ENCODE measurements at places on chromosomes 11 and 22. TPM values are rescaled to one million over a fixed set of nuclear protein-coding genes. Genes with fewer than 3 reads are reported as not detected.

- H3K27ac ChIP-seq = peak overlapping the region; percentile 36
- H3K4me1 ChIP-seq = no peaks in the 10 kb centered on the region
- H3K4me3 ChIP-seq = peak overlapping the region; percentile 66
- DNase-seq = no peak
- H3K36me3 ChIP-seq = peaks cover 10% of the 10 kb centered on the region
- no peaks in the 10 kb centered on the region for H3K27me3 ChIP-seq
These were observed 734 bp downstream of the C11orf58 start for GRCh38 chr11:16738947-16739815.

GRCh38 chr11:118892514-118892913 lies 8.8 kb downstream of the CXCR5 start:
- DNase-seq = peak; percentile 63
- peaks cover 20% of the 10 kb centered on the region for H3K4me1 ChIP-seq
- H3K36me3 ChIP-seq = no peaks in the 10 kb centered on the region
- H3K27me3 ChIP-seq = no peaks in the 10 kb centered on the region
- no peak overlapping the region for H3K27ac ChIP-seq

DNA sequence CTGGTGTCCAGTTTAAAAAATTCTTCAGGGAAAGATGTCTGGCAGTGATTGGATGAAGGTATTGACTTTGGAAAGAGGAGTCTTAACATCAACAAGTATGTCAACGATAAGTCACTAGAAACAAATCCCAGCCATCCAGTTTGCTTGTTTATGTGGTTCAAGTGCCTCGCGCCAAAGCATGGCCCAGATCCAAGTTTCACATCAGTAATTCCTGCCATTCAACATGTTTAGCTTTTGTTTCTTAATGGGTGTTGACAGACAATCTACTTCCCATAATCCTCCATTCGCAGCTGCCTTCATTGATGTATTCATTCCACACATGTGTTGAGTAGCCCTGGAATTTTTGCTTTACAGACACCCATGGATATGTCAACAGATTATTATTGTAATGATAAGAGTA lies 77.8 kb downstream of the UBASH3B start:
- H3K4me1 ChIP-seq = no peaks in the 10 kb centered on the region
- DNase-seq = no peak
- H3K36me3 ChIP-seq = no peaks in the 10 kb centered on the region
- no peaks in the 10 kb centered on the region for H3K27me3 ChIP-seq
- no peak overlapping the region for H3K4me3 ChIP-seq

DNA sequence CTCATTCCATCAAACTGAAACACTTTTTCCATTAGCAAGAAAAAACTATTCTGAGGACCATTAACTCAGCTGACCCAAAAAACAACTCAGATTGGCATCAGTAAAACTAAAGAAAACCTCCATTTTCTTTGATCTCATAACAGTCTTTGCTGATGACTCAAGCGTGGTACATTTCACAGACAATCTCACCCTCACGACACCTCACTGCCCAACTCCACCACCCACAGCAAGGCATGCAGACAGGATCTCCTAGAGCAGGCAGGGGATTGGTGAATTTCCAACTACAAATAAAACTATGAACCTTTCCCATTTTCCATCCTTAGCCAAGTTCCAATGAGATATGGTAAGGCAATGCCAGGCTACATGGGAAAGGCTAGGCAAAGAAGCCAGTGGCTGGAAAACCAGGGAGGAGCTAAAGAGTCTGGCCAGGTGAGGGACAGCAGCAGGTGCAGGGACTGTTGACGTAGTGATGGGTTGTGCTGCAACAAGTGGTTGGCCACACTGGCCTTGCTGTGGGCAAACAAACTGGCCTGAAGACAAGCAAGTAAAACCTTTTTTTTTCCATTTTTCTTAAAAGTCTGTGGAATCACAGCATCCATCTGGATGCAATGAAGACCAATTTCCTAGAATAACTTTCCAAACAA lies 97.2 kb downstream of the SERGEF start:
- H3K4me1 ChIP-seq = no peaks in the 10 kb centered on the region
- no peaks in the 10 kb centered on the region for H3K36me3 ChIP-seq
- H3K4me3 ChIP-seq = no peak overlapping the region
- no peaks in the 10 kb centered on the region for H3K27me3 ChIP-seq

DNA sequence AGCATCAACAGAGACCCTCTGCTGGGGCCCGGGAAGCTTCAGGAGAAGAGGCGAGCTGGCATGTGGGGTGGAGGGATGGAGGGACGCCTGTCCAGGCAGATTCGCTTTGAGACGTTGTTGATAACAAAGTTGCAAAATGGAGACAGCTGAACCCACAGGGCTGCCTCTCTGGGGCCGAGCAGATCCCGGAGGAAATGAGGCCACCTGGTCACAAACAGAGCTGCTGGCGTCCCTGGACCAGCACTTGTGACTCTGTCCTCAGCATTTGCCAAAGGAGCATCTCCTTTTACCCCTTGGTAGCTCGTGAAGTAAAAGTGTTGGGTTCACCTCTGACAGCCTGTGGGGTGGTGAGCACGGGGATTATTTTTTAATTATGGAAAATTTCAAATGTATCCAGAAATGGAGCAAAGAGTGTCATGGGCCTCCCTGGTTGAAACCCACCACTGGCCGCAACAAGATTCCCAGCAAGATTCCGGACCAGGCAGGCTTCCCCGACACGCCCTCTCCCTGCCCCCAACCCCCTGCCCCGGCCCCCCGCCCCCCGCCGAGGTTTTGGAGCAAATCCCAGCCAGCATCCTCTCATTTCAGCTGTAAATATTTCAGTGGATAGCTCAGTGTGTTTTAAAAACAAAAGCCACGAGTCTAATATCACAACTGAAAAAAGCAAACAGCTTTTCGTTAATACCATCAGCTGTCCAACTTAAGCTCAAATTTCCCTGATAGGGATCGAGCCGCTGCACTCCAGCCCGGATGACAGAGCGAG lies 20.3 kb downstream of the GRAMD4 start:
- DNase-seq = no peak
- no peak overlapping the region for H3K4me3 ChIP-seq
- H3K27ac ChIP-seq = no peak overlapping the region
- H3K4me1 ChIP-seq = peaks cover 43% of the 10 kb centered on the region

- H3K36me3 ChIP-seq = no peaks in the 10 kb centered on the region
- no peak overlapping the region for H3K27ac ChIP-seq
- H3K27me3 ChIP-seq = no peaks in the 10 kb centered on the region
- H3K4me1 ChIP-seq = no peaks in the 10 kb centered on the region
These were observed 101.2 kb downstream of the SIK3 start for GRCh38 chr11:116997071-116997470.

DNA sequence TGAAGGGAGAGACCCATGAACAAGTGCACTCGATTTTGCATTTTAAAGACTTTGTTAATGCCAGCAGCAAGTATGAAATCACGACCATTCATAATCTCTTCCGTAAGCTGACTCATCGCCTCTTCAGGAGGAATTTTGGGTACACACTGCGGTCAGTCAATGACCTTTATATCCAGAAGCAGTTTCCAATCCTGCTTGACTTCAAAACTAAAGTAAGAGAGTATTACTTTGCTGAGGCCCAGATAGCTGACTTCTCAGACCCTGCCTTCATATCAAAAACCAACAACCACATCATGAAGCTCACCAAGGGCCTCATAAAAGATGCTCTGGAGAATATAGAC lies 5.9 kb downstream of the SERPIND1 start:
- DNase-seq = no peak
- H3K4me3 ChIP-seq = no peak overlapping the region
- no peak overlapping the region for H3K27ac ChIP-seq
- no peaks in the 10 kb centered on the region for H3K27me3 ChIP-seq
- H3K4me1 ChIP-seq = no peaks in the 10 kb centered on the region

- no peak for DNase-seq
- no peaks in the 10 kb centered on the region for H3K27me3 ChIP-seq
- peaks cover 44% of the 10 kb centered on the region for H3K4me1 ChIP-seq
- no peak overlapping the region for H3K4me3 ChIP-seq
These were observed 12.9 kb downstream of the EHD1 start for GRCh38 chr11:64865286-64866172.

DNA sequence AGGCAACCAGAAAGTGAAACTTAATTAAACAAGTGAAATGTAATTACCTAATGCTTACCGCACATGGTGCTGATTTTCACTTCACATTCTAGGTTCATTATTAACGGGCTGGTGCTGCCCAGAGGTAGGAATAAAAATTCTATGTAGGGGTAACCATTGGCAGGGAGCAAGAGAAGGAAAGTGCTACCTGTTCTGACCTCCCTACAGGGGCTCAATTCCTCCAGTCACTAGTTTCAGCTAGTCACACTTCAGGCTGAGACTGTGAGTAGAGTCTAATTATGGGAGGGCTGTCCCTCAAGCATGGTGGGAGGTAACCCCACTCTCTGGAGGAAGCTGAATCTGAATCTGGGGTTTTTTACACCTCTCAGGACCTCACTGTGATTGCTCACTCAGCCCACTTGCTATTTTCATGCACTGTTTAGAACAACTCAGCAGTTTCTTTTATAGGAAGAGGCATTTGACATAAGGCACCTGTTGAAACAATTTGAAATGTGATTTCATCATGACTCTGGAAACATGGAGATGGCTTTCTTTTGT lies 75.4 kb downstream of the MAML2 start:
- peak overlapping the region; percentile 69 for H3K27ac ChIP-seq
- H3K4me3 ChIP-seq = no peak overlapping the region
- H3K27me3 ChIP-seq = no peaks in the 10 kb centered on the region
- H3K36me3 ChIP-seq = peaks cover 14% of the 10 kb centered on the region

- no peaks in the 10 kb centered on the region for H3K27me3 ChIP-seq
- no peaks in the 10 kb centered on the region for H3K4me1 ChIP-seq
- no peak overlapping the region for H3K4me3 ChIP-seq
- H3K36me3 ChIP-seq = peaks cover 79% of the 10 kb centered on the region
- no peak for DNase-seq
- H3K27ac ChIP-seq = no peak overlapping the region
These were observed 17.6 kb downstream of the PATZ1 start for GRCh38 chr22:31328544-31328960.

DDI1 gene
- not detected for polyA plus RNA-seq

DNA sequence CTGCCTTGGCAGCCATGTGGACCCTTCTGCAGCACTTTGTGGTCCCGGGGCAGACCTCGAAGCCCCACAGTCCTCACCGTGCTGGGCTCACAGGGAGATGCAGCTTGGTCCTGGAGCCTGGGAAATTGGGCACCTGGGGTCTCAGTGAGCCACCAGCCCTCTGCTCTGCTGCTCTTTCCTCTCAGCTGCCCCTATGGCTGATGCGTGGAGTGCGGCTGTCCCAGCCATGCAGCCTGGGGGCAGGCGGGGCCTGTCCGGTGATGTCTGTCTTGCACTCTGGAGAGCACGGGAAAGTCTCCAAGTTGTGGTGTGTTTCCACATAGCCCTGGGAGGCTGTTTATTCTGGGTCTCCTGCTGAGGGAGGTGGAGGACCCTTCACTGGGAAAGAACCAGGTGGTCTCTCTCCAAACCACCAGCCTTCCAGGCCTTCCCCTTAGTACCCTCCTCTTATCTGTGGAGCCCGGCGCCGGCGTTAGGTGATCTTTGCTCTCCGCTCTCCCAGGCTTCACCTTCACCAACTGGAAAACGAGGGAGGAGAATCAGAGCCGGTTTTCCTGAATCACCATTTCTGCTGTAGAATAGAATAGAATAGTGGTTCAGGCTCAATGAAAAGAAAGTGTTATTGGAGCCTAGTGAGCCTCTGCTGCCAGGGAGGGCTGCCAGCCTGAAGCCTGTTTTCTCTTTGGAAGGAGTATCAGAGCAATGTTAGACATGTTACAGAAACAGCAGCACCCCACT lies 41.2 kb upstream of the GRAMD4 start:
- no peaks in the 10 kb centered on the region for H3K27me3 ChIP-seq
- no peaks in the 10 kb centered on the region for H3K36me3 ChIP-seq
- peak overlapping the region; percentile 89 for H3K27ac ChIP-seq
- peaks cover 15% of the 10 kb centered on the region for H3K4me1 ChIP-seq
- peak overlapping the region; percentile 82 for H3K4me3 ChIP-seq

HOATZ gene
- polyA plus RNA-seq = not detected

OR52E8 gene
- polyA plus RNA-seq = not detected

GRIA4 gene
- polyA plus RNA-seq = not detected

DNA sequence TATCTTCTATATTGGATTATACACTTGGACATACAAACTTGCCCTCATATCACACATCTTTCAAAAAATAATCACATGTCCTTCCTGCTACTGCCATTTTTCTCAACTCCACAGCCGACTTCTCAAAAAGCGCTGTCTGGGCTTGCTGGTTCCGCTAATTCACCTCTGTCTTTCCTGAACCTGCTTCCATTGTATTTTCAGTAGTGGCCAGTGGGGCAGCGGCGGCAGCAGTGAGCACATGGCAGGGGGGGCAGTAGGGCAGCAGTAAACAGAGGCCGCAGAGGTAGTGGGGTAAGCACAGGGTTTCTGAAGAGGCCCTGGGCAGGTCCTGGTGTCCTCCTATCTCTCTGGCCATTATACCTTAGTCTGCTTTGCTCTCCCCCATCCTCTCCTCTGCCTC lies 126.3 kb downstream of the RRAS2 start:
- no peaks in the 10 kb centered on the region for H3K27me3 ChIP-seq
- no peak for DNase-seq
- H3K36me3 ChIP-seq = peaks cover 3% of the 10 kb centered on the region
- no peak overlapping the region for H3K27ac ChIP-seq
- H3K4me1 ChIP-seq = no peaks in the 10 kb centered on the region

DNA sequence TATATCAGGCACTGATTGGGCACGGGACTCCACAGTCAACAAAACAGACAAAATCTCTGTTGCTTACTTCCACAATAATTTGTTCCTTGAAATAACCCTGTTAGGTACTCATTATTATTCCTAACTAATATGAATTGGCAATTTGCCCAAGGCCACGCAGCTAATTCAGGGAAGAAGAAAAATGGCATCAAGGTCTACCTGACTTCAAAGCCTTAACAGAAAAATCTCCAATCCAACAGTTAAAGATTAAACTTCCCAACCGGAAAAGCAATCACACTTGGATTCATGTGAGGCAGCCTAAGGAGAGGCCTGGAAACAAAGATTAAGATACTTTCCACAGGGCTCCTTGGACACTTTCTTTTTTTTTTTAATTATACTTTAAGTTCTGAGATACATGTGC lies 68.9 kb downstream of the PRCP start:
- peak; percentile 65 for DNase-seq
- H3K27ac ChIP-seq = no peak overlapping the region
- H3K36me3 ChIP-seq = no peaks in the 10 kb centered on the region

DNA sequence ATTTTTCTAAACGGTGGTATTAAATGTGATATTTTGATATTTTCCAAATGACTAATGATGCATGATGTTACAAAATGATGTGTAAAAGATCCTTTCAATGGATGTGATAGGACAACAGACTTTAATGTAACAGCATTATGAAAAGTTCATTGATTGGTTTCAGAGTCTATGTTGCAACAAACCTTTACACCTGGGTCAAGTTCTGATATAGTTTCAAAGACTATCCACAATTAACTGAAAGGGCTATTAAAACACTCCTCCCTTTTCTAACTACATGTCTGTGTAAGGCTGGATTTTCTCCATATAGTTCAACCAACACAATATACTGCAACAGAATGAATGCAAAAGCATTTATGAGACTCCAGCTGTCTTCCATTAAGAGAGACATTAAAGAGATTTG lies 35.7 kb downstream of the SMCO4 start:
- no peak overlapping the region for H3K27ac ChIP-seq
- no peaks in the 10 kb centered on the region for H3K27me3 ChIP-seq
- peak; percentile 48 for DNase-seq
- peaks cover 4% of the 10 kb centered on the region for H3K36me3 ChIP-seq
- peaks cover 2% of the 10 kb centered on the region for H3K4me1 ChIP-seq
